ENCODE measurements at places on chromosomes 6 and 20.

- DNase-seq, result peak; percentile 25
These were observed 75.9 kb downstream of the PLCG1 start for GRCh38 chr20:41213150-41213820.

- no peak for DNase-seq
These were observed 656.1 kb downstream of the EPHA7 start for GRCh38 chr6:92763274-92763584.

DNA sequence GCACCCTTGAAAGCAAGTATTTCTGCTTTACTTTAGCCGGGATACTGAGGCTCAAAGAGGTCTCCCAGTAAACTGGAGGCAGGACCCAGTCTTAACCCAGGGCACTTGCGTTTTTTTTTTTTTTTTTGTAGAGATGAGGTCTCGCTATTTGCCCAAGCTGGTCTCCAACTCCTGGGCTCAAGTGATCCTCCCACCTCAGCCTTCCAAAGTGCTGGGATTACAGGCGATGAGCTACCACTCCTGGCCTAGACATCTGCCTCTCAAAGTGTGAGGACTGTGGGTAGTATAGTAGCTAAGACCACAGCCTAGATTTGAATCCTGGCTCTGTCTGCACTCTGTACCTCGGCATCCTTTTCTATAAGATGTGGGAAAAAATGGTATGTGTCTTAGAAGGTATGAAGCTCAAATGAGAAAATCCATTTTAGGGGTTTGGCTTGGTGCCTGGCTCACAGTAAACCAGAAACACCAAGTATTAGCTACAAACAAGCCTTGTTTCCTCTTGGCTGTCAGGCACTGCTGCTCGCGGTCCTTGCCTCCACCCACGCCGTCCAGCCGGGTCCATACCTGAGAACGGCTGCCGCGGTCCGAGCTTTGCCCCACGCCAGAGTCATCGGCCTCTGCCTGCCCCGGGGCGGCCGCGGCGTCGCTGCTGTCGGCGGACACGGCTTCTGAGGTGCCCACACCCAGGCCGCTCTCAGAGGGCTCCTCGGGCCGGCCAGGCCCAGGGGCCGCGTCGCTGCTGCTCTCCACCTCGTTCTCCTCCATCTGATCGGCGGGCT is 1.2 kb downstream of the ZNF335 start:
- no peak for DNase-seq

GRCh38 chr20:2804041-2804828 is 3.8 kb upstream of the CPXM1 start:
- no peak for DNase-seq

- no peak for DNase-seq
These were observed at the start of gene ADAM33 for GRCh38 chr20:3681931-3682781. Gene ADAM33, minus strand, starts transcription at chr20:3682010. Its CDS starts 6 bp downstream, at chr20:3682004.
